ENCODE measurements at places on chromosomes 6 and 20.
A peak's percentile ranks its signal among the peaks of the same experiment; 100 is the strongest.

GRCh38 chr6:43123461-43124314 lies 47.4 kb upstream of the SRF start:
- DNase-seq, result no peak

GRCh38 chr6:164014346-164015087 lies 600.0 kb downstream of the QKI start:
- no peak for DNase-seq

DNA sequence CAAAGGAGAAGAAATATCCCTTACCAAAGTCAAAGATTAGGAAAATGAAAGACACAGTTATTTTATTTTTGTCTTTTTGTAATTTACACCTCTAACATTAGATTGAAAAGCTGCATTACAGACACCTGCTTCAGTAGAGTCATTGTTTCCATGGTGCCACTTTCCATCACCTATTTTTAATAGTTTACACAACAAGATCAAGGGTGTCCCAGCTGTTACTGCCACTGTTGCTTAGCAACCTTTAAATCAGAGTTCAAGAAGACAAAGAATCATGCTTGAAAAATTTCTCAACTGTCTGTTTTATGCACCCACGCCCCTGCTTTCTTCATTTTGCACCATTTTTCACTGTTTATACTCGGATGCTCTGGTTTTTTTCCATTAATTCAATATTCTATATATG lies 668.2 kb upstream of the GJE1 start:
- DNase-seq, result peak; percentile 40

DNA sequence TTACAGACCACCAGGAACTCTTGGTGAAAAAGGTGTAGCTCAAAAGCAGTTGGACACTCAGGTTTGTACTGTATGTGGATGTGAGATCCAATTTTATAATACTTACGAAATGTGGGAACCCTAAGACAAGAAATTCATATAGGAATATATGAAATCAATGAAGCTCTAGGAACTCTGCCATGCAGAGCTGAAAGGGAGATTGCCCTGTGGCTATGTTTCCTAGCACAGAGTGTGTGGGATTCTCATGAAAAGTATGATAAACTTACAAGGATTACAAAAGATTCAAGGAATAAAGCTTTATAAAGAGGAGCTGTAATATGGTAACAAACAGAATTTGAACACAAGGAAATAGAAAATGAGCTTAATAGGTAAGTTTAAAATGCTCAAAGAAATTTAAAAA lies 205.7 kb upstream of the FAM83B start:
- no peak for DNase-seq

- DNase-seq, result no peak
Measured at GRCh38 chr20:38209054-38209675, 44.1 kb upstream of the TGM2 start.

- DNase-seq, result peak; percentile 56
Measured at GRCh38 chr6:42104095-42104803, 38.2 kb downstream of the C6orf132 start.

- DNase-seq, result no peak
Measured at GRCh38 chr20:49560646-49561045, 7.3 kb downstream of the PTGIS start.

DNA sequence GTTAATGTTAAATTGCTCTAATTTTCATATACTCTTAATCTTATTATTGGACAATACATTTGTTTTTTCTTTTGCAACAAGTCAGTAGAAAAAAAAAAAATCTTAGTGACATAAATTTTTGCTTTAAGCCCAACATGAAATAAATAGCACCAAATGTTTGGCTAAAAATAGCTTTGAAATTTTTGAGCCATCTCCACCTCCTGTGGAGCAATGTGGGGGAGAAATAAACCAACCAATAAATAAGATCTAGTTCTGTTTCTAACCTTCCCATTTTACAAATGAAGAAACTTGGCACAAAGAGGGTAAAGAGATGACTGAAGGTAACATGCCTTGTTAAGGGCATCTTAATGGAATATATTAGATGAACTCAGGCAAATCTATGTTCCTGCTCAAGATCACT lies 91.4 kb downstream of the PRKN start:
- DNase-seq, result no peak

- DNase-seq, result no peak
Measured at GRCh38 chr6:2111162-2111677, 134.2 kb downstream of the GMDS start.

GRCh38 chr6:130778946-130779657 lies 48.1 kb upstream of the SMLR1 start:
- no peak for DNase-seq

- DNase-seq, result no peak
Measured at GRCh38 chr6:28553986-28554881, 28.6 kb downstream of the GPX5 start.

- peak; percentile 14 for DNase-seq
Measured at GRCh38 chr6:55886185-55886836, 10.9 kb upstream of the BMP5 start.

- DNase-seq, result peak; percentile 76
Measured at GRCh38 chr6:138346302-138347195, 31.2 kb upstream of the SMIM28 start.

GRCh38 chr6:130913120-130913519 lies 85.9 kb downstream of the SMLR1 start:
- DNase-seq, result peak; percentile 7

DNA sequence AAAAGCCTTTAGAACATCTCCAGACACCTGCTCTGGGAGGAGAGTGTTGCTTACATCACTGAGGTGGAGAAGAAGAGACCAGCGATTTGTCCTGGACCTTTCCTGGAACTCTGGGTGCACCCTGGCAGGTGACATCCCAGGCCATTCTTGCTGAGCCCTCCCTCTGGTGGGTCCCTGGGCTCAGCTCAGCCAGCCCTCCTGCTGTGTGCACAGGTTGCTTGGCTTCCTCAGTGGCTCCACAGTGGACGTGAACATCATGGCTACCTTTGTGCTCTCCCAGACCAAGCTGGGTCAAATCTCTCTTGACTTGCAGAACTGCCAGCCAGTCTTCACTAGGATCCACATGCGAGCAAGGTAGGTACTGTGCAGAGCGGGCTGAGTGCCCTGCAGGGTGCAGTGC lies 19.9 kb upstream of the BPIFA2 start:
- DNase-seq, result no peak

- DNase-seq, result no peak
Measured at GRCh38 chr20:58003525-58003924, 224.9 kb downstream of the ANKRD60 start.

DNA sequence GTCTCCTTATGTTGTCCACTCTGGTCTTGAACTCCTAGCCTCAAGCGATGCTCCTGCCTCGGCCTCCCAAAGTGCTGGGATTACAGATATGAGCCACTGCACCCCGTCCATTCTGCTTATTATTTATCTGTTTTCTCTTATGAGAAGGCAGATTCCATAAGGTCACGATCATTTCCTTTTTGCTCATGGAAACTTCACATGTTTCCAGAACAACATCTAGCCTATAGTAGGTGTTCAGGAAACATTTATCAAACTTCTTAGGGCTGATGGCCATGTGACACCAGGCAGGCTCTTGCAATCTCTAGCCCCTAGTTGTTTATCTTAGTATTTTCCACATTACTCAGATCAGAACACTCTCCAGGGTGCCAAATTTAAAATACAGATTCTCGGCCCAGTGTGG lies 61.2 kb downstream of the ZFP64 start:
- no peak for DNase-seq

GRCh38 chr20:34300256-34300806 lies 2.8 kb downstream of the AHCY start:
- no peak for DNase-seq

GRCh38 chr6:79526897-79527296 lies 10.3 kb downstream of the LCA5 start:
- no peak for DNase-seq

DNA sequence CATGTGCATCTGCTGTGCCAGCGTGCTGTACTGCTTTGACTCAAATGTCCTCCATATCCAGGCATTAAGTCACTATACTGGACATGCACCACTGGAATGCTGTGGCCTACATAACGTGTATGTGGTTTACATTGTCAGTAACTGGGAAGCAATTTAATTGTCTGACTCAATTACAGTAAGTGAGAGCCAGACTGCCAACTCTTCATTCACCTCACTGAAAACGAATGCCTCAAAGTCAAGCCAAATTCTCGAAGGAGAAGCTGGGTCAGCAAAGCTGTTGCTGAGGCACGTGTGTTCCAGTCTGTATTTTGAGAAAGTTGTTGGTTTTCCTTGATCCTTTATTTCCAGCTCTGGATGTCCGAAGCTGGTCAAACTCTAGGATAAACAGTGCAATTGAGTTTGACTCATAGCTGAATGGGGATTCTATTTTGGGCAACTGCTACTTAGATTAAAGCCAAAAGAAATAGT lies 534.3 kb downstream of the COL12A1 start:
- no peak for DNase-seq

DNA sequence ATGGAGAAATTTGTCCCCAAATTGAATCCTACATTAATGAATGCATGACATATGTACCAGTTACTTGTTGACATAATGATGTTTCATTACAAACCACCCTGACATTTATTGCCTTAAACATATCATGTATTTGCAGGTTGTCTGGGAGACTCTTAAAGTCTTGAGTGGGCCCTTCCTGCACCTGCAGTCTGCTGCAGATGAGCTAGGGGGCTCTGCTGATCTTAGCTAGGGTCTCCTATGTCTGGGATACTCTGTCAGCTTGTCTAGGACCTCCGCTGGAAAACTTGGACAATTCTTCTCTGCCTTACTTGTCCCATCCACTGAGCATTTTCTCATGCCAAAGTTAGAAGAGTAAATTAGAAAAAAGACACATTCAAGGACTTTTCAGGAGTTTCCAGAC lies 581.6 kb downstream of the HAO1 start:
- DNase-seq, result no peak

DNA sequence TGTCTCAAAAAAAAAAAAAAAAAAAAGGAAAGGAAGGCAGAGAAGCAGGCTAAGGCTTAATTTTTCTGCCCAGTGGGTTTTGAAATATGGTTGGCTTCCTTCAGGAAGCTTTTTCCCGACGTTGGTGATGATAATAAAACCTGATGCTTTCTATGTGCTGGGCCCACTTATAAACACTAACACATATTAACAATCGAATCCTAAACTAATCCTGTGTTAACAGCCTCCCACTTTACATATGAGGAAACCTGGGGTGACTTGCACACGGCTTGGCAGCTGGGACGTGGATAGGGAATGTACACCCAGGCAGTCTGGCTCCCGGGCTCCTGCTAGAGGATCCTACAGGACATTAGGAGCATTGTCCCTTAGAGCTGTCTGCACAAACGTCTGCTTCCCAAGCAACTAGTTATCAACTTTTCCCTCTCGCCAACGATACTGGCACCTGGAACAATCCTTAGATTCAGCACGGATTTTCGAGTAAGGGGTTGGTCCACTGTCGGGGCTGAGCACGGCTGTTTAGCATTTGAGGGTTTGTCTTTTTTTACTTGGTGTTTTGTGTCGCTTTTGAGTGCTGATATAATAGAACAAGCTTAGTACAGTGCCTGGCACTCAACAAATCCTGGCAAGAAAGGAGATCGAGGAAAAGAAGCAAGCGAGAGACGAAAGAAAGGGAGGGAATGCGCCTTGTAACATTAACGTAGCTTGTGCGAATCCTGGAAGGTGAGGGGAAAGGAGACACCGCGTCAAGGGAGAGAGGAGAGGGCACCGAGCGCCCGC lies 622 bp upstream of the KIZ start:
- DNase-seq, result no peak

GRCh38 chr20:24194143-24194542 lies 205.6 kb upstream of the GGTLC1 start:
- DNase-seq, result no peak

- DNase-seq, result no peak
Measured at GRCh38 chr6:16852671-16853070, 91.4 kb upstream of the ATXN1 start.

- no peak for DNase-seq
Measured at GRCh38 chr20:17776551-17776950, 76.8 kb downstream of the BANF2 start.

DNA sequence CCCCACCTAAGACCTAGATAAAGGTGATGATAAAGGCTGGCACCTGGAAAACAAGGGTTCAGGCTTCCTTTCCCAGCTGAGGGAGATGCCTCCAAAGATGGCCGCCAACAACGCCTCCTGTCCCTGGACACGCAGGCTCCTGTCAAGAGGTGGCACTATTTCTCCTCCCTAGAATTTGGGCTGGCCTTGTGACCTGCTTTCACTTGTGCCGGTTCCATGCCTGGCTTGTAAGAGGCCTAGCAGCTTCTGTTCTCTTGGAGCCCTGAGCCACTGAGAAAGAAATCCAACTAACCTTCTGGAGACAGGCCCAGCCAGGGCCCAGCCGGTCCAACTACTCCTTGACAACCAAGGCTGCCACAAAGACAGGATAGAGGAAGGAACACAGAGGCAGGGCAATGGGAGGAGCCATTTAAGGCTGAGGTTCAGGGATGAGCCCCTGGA lies 60.2 kb upstream of the RALY start:
- DNase-seq, result peak; percentile 39

Measured in MM.1S (cell line).